GM12892 (cell line): ENCODE measurements at places on chromosomes 13 and 19.

DNA sequence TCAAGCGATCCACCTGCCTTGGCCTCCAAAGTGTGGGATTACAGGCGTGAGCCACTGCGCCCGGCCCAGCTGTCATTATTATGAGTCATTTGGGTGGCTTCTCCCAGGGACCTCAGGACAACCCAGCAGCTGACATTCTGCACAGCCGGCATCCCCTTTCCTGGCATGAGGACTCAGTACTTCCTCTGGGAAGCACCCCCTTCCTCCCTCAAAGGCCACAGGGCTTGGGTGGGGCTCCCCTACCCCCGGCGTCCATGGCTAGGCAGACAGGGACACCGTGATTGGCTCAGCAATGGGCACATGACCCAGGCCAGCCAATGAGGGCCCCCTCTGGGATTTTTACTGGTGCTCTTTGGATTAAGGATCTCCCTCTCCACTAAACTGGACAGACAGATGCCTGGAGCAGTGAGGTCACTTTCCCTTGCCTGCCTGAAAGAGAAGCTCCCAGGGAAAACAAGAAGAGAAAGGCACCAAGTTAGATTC is 6.0 kb downstream of the KANK2 start:
- no peak for DNase-seq

DNA sequence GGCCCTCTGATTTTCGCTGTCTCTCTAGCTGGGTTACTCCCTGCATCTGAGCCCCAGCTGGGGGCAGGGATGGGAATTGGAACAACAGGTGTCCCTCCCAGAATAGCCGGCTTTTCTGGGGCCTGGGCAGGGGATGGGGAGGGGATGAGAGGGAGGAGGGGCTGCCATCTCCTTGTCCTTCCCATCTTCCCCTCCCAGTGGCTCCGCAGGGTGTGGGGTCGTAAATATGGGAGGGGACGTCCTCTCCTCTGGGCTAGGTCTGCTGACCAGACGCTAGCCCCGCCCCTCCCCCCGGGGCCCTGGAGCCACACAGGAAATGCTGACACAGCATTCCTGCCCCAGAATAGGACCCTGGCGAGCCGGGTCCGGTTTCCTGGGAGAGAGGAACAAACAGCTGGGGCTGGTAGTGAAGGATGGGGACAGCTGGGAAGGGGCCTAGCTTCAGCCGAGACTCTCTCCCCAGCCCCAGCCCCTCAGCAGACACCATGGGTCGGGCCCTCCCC is 1.1 kb downstream of the RYR1 start:
- DNase-seq = no peak

GRCh38 chr19:40433391-40434216 is 7.8 kb upstream of the SERTAD1 start:
- peak; percentile 89 for DNase-seq

GRCh38 chr19:756236-756635 is 5.3 kb downstream of the MISP start:
- DNase-seq = no peak
